ENCODE measurements at places on chromosomes 16 and 17.

GRCh38 chr17:17944743-17945142 lies 27.5 kb downstream of the TOM1L2 start:
- no peaks in the 10 kb centered on the region for H3K27me3 ChIP-seq
- H3K36me3 ChIP-seq: no peaks in the 10 kb centered on the region
- no peak for DNase-seq
- no peak overlapping the region for H3K4me3 ChIP-seq
- no peaks in the 10 kb centered on the region for H3K4me1 ChIP-seq

GRCh38 chr17:42065201-42065600 lies 14.8 kb upstream of the C17orf113 start:
- no peaks in the 10 kb centered on the region for H3K36me3 ChIP-seq
- DNase-seq: no peak
- no peaks in the 10 kb centered on the region for H3K4me1 ChIP-seq
- no peak overlapping the region for H3K4me3 ChIP-seq
- H3K27me3 ChIP-seq: no peaks in the 10 kb centered on the region

DNA sequence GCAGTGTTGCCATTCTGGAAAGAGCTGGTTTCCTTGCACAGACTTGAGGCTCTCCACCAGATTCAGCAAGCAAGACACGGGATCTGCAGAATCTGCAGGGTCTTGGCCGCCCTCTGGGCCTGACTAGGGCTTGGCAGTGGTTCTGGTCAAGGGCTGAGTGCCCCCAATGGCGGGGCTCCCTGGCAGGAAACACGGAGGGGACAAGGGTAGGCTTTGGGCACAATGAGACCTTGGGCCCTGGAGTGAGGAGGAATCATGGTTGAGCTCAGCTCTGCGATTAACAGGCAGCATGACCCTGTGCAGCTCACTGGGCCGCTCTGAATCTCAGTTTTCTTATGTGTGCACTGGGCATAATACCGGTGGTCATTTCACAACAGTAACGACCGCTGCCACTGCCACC lies 249.9 kb downstream of the GSG1L start:
- no peak overlapping the region for H3K27ac ChIP-seq
- no peaks in the 10 kb centered on the region for H3K36me3 ChIP-seq
- H3K4me3 ChIP-seq: no peak overlapping the region

GRCh38 chr16:49121636-49122035 lies 160.0 kb downstream of the CBLN1 start:
- H3K27me3 ChIP-seq: no peaks in the 10 kb centered on the region
- no peak for DNase-seq
- no peak overlapping the region for H3K4me3 ChIP-seq
- no peaks in the 10 kb centered on the region for H3K4me1 ChIP-seq

DNA sequence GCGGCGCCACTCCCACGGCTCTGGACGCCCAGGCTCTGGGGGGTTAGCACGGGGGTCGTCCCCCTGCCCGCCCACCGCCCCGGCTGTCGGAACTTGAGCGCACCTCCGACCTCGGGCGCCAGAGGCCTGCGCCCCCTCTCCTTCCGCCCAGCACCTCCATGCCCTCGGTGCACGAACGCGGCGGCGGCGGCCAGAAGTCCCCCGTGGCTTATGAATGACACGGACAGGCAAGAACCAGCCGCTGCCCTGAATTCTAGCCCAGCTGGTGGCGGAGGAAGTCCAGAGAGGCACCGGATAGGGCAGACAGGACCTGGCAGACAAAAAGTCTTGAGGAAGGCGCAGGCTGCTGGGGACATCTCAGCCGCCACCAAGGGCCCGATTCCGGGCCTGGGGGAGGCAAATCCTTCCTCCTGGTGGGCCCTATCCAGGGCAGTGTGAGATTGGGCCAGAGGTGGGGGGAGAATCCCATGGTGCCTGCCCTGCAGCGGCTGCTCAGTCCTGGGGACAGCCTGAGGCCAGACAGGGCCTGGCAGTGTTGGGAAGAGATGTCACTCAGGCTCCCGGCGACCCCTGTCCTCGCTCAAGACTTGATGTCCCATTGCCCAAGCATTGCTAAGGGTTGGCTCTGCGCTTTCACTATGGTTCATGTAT lies 897 bp upstream of the CYGB start:
- H3K4me1 ChIP-seq: peaks cover 14% of the 10 kb centered on the region
- H3K4me3 ChIP-seq: no peak overlapping the region
- H3K36me3 ChIP-seq: no peaks in the 10 kb centered on the region
- H3K27me3 ChIP-seq: peaks cover 25% of the 10 kb centered on the region
- no peak overlapping the region for H3K27ac ChIP-seq
- DNase-seq: no peak

GRCh38 chr16:12965274-12965804 lies 63.9 kb downstream of the SHISA9 start:
- H3K36me3 ChIP-seq: no peaks in the 10 kb centered on the region
- H3K27ac ChIP-seq: no peak overlapping the region

- H3K27me3 ChIP-seq: no peaks in the 10 kb centered on the region
- DNase-seq: no peak
- peaks cover 53% of the 10 kb centered on the region for H3K36me3 ChIP-seq
- no peak overlapping the region for H3K4me3 ChIP-seq
- no peaks in the 10 kb centered on the region for H3K4me1 ChIP-seq
These were observed 13.6 kb downstream of the UBN1 start for GRCh38 chr16:4860727-4861342.
